ENCODE measurements at places on chromosomes 5 and 9. TPM values are rescaled to one million over a fixed set of nuclear protein-coding genes. Genes with fewer than 3 reads are reported as not detected.

Gene SLC25A2
- not detected for polyA plus RNA-seq

DNA sequence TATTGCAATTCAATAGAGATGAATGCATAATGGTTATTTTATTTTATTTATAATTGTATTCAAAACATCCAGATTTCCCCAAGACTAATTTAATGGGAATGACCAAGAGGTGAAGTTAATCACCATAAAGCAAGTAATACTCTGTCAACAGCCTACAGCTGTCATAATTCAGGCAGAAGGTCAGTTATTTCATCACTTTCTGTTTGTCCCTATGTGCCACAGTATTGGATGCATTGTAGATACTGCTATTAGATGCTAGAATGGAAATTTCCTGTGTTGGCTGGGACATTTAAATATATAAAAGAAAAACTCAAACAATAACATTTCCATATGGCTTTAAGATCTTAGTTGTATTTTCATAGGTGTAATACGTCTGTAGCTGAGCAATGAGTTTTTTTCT lies 56.7 kb upstream of the MINAR2 start:
- no peak for DNase-seq

Gene THBS4
- 11.1 TPM for polyA plus RNA-seq

DNA sequence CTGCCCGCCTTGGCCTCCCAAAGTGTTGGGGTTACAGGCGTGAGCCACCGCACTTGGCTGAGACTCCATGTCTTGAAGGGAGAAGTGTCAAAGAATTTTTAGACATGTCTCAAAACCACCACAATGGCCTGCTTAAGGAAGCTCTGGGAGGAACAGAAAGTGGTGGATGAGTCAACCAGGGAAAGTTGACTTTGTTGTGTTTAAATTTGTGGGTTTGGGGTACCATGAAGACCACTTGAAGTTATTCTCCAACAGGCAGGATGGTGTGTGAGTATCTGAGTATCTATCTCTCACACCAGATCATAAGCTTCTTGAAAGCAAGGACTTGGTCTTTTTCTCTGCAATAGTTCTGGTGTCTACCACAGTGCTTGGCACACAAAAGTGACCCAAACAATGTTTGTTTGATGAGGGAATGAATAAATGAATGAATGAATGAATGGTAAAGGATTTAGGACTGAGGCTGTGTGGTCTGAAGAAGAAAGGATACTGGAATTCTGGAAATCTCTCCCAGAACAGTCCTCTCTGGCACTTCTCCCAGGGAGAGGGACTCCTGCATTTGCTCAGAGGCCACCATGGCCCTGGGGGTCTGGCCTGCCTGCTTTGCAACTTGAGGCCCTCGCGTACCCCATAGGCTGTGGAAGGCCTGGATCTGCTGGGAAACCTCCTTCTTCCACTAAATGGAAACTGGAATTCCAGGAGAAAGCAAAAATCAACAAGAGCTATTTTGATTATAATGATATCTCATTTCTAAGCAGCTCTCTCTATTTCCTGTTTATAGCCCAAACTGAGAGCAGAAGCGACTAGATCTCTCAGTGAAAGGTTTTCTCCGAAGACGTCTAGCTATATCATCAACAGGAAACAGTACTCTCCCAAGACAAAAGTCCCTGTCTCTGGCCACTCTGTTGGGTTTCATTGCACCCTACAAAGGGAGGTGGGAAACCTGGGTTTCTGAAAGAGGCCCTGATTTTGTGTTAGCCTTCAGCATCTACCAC lies 187.9 kb downstream of the PALM2AKAP2 start:
- DNase-seq: no peak

DNA sequence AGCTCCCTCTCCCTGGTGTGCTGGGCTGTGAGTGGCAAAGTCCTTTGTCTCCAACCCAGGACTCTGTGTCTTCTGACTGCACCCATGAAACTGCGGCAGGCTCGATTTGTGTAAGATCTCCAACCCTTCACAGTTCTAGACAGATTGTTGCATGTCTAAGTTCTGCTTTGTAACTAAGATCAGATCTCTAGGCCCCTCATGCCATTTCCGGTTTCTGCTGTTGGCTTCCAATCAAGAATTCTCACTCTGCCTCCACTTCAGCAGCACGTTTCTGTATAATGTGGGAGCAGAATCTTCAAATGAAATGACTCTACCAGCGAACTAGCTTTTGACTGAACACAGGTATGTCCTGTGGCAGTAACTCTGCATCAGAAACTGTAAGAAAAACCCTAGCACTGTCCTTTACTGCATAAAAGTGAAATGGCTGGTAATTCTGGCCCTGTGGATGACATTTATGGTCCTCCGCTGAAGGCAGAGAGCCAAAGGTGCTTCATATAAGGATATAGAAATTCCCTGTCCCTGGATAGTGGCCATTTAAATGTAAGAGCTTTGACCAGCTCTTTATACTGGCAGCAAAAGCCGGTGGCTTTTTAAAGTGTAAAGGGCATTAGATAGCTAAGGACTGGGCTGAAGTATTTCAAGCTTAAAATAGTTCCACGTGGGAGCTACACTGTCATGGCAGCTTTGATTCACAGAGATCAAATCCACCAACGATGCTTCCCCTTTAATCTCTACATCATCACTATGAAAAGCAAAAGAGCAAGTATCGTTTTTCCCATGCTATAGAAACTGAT lies 319.0 kb upstream of the CDH6 start:
- no peak for DNase-seq

- no peak for DNase-seq
Measured at GRCh38 chr5:56072863-56073766, 78.4 kb upstream of the IL6ST start.

GRCh38 chr9:135783540-135784245 lies 81.7 kb downstream of the KCNT1 start:
- DNase-seq: no peak

Gene ZNF367
- polyA plus RNA-seq: 12.0 TPM

- DNase-seq: no peak
Measured at GRCh38 chr9:69204849-69205248, 30.8 kb downstream of the TJP2 start.

DNA sequence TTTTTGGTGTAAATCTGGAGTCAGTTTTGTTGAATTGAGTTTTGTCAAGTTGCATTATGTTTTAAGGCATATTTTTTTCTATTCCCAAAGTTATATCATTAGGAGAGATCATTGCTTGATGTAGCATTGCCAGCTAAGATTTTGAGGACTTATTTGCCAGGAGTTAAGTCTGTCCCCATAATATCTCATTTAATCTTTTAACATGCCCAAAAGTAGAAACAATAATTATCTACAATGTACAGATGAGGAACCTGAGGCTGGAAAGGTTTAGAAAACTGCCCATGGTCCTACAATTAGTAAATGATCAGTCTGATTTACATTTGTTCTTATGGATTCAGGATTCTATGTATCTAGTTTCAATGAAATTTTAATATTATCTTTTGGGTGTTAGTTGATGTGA lies 4.7 kb downstream of the NIPBL start:
- DNase-seq: no peak

GRCh38 chr9:3397766-3398165 lies 128.0 kb downstream of the RFX3 start:
- DNase-seq: no peak

DNA sequence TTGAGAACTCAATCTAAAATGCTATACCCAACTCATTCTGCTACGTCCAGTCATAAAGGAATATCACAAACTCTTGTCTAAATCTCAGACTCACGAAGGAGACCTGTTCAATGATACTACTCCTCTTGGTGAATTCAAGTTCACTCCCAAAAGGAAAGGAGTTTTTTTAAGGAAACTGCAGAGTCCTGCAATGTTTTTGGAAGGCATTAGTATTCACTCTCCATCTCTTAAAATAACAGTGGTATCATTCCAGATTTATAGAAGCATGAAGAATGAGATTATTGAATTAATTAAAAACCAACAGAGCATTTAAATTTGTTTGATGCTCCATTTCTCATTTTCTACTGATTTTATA lies 73.4 kb downstream of the FOXD1 start:
- DNase-seq: no peak

Gene ZNF883
- polyA plus RNA-seq: 8.1 TPM

- no peak for DNase-seq
Measured at GRCh38 chr5:172762214-172763119, 8.5 kb downstream of the DUSP1 start.

GRCh38 chr9:137556069-137556838 lies 4.6 kb downstream of the MRPL41 start:
- DNase-seq: no peak

Data from right renal pelvis (tissue), 4 donors.